ENCODE measurements at places on chromosomes 5 and 9.
A peak's percentile ranks its signal among the peaks of the same experiment; 100 is the strongest.

DNA sequence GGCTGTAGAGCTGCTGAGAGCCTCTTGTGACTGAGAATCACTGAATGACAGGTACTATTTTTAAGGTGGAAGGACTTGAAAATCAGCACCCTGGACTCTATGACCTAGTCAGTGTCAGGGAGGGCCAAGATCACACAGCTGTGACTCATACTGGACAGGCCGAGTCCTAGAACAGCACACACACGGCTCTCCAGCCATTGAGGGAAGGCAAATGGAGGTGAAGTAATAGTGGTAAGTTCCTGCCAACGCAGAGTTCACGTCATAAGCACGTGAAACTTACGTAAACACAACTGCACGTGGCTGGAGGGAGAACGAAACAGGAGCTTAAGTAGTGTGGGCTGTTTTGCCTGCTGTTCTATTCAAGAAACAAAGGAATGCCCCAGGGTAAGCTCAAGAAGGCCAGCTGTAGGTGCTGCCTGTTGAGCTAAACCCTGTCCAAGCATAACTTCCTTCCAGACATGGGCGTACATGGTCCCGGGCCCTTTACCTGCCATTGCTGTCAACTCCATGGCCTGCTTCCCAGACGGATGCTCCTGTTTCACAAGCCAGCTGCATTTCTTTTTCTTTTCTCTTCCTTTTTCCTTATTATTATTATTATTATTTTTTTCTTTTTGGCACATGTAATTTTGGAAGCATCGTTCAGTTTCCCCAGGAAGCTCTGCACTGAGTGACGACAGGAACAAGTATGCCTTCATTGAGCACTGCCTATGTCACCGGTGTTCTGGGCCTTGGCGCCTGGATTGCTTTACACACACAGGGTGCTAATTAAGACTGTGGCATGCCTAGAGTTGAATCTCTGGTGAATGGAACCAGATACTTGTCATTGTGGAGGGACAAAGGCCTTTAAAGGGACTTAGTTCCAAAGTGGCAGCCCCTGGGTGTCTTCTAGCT lies 10.2 kb upstream of the LCP2 start:
- peak; percentile 95 for DNase-seq

DNA sequence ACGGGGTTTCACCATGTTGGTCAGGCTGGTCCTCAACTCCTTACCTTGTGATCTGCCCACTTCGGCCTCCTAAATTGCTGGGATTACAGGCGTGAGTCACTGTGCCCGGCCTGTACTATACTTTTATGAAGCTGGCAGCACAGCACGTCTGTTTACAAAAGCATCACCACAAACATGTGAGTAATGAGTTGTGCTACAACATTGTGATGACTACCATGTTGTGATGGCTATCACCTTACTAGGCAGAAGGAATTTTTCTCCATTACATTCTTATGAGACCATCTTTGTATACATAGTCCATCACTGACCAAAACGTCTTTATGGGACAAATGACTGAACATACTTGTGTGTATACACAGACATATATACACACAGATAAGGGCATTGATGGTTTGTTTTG lies 1019.0 kb downstream of the CDH18 start:
- peak; percentile 0 for DNase-seq

- peak; percentile 12 for DNase-seq
Observed at GRCh38 chr9:136441191-136441680, 1.6 kb upstream of the INPP5E start.

- DNase-seq, result peak; percentile 51
Observed at GRCh38 chr5:9233712-9234111, 312.2 kb downstream of the SEMA5A start.

DNA sequence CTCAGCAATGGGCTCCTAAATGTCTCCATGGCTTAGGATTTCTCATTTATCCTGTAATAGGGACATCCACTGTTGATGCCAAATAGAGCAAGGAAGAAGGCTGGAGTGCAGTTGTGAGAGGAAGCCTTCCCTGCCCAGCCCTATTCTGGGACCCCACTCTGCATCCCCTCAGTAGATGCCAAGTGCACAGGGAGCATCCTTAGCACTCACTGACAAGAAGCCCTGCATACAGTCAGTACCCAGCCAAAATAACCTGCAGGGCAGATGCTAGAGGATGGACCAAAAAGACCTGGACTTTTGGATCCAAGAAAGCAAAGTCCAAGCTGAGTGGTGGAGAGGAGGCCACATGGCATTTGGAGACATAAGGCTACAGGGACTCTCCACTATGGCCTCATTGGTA lies 113.5 kb upstream of the SPOCK1 start:
- DNase-seq, result no peak

DNA sequence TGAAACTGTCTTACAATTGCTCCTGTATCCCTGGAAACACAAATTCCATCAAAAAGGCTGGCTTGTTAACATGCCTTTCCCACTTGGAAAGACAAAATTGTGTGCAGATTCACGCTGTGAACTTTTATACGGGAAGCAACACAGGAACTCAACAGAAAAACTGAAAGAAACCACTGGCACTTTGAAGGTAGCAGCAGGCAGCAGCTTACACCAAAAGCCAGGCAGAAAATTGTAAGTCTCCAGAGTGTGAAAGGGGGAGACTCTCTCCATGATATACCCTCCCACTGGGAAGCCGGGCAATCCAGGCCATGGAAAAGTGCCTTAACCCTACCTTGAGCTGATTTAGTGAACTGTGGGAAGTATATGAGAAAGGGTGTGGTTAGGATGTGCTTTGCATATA lies 943.7 kb downstream of the CDH18 start:
- DNase-seq, result no peak

DNA sequence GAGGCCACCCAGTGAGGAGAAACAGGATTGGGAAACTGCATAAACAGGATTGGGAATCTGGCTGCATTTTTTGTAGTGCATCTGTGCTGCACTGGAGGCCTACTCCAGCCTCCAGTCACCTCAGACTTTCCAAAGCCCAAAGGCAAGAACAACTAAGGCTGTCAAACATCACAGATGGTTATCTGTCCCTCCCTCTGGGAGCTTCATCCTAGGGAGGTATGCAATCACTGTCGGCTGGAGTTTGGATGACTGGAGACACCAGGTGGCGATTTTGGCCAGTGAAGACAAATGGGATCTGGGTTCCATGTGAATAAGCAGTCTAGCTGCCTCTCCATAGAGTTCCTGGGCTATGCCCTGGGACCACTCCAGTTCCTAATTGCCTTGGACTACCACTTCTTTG lies 9.3 kb upstream of the SPINK13 start:
- no peak for DNase-seq

- no peak for DNase-seq
Observed at GRCh38 chr5:65854925-65855324, 71.5 kb upstream of the ERBIN start.

GRCh38 chr5:73781107-73781768 lies 155.2 kb downstream of the ARHGEF28 start:
- DNase-seq, result no peak

- DNase-seq, result no peak
Observed at GRCh38 chr9:107704774-107705173, 215.2 kb upstream of the KLF4 start.

DNA sequence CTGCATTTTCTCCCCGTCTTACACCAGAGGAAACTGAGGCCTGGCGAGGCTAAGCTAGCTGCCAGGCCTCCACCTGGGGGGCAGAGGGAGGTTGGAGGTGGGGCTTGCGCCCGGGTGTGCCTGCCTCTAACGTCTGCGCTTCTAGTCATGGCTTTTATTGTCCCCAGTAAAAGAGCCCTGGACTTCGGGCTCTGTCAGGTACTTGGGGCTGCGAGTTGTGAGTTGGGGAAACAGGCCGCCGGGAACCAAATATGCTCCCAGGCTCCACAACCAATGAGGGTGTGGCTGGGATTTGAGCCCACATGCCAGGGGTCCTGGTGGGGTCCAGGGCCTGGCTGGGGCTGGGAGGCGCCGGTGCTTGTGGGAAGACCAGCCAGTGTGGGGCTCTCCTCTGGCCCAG lies 57.4 kb upstream of the NOTCH1 start:
- DNase-seq, result no peak

DNA sequence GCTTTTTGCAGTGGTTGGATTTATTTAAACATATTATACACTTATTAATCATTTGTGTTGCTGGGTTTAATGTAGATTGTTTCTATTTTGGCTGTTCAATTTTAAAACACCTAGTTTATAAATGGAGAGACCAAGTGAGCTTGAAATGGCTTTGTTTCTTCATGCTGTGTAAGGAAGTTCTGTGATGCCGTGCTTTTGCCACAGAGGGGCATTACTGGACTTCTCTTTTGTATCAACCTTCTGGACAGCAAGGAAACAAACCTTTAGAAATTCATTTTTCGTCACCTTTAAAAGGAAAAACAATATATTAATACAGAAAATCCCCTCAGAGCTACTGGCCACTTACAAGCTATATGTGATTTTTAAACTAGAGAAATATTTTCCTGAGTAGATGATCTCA lies 81.9 kb downstream of the DMRTA1 start:
- peak; percentile 1 for DNase-seq

- DNase-seq, result no peak
Observed at GRCh38 chr5:74613283-74613682, 27.2 kb downstream of the ENC1 start.

GRCh38 chr9:77945798-77946197 lies 85.8 kb downstream of the GNAQ start:
- DNase-seq, result peak; percentile 92

- DNase-seq, result peak; percentile 64
Observed at GRCh38 chr9:115209601-115210306, 91.8 kb upstream of the TNC start.

DNA sequence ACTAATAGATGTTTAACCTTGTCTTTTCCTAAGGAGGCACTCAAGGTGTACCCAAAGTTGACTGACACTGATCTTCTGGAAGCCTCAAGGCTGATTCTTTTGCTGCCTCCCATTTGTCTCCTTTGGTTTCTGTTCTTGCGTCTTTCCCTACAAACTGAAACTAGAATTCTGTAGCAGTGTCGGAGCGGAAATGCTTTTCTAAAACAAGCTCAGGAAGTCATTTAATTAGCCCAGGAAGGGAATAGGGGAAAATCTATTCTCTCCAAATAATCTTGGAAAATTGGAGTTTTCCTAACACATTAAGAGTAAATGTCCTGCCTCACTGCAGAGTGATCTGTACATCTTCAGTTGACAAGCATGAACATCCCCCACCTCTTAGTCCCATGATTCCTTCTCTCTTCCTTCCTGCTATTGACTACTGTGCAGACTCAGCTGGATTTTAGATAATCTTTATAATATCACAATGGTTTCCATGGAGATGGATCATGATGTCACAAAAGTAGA lies 182.7 kb downstream of the NR3C1 start:
- DNase-seq, result no peak

DNA sequence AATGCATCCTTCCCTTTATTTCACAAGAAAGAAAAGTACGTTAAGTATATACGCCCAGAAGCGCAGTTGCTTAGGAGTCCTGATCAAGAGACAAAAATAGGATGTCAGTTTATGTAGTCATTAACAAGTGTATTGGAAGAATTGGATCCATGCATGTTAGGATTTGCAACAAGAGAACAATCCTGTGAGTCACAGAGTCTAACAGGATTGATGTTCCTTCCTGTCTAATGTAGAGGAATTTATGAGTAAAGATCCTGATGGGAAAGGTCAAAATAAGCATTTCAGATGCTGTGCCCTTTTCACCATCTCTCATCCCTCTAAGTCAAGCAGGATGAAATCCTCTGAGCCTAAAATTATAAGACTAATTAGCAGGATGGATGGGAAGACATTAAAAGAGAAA lies 406.0 kb upstream of the GRIA1 start:
- DNase-seq, result no peak

DNA sequence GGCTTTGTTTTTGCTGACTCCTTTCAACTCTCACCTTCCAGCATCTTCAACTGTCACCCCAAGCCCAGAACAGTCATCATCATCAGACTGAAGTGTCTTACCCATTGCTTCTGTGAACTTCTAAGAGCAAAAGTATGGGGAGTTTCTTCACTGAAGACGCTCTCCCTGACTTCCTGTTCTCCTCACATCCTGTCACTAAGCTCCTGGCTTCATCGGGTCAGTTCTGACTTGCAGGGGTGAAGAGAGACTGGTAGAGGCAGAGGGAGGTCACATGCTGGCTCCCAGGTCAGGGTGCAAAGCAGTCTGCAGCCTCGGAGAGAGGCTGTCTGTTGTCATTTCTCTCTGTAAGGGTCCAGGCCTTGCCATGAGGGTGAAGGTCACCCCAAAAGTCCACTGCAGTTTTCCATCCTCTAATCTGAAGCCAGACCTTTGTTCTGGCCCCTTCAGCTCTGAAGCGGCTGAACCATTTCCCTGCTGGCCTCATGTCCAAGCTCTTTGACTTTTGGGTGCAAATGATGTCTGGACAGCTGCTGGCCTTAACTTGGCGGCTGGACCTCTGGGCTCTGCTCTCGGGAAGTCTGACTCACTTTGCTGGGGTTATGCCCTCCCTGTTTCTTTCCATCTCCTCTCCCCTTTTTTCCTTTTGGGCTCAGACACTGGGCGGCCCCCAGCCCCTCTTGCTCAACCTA lies 305.0 kb downstream of the RAB3C start:
- peak; percentile 67 for DNase-seq

DNA sequence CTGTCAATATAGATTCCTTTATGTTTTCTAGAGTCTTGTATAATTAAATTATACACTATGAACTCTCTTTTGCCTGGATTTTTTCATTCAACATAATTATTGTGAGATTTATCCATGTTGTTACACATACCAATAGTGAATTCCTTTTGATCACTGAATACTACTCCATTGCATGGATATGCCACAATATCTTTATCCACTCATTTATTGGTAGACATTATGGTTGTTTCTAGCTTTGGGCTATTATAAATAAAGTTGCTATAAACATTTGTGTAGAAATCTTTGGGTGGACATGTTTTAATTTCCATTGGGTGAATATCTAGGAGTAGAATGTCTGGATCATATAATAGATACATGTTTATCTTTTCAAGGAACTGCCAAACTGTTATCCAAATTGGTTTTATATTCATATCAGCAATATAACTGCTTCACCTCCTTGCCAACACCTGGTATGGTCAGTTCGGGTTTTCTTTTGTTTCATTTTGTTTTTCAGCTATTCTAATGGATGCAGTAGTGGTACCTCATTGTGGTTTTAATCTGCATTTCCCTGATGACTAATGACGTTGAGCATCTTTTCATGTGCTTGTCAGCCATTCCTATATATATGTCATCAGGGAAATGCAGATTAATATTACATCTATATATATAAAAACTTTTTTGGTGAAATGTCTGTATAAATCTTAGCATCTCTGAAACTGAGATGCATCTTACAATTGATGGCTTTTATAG lies 32.1 kb upstream of the TCF7 start:
- no peak for DNase-seq

DNA sequence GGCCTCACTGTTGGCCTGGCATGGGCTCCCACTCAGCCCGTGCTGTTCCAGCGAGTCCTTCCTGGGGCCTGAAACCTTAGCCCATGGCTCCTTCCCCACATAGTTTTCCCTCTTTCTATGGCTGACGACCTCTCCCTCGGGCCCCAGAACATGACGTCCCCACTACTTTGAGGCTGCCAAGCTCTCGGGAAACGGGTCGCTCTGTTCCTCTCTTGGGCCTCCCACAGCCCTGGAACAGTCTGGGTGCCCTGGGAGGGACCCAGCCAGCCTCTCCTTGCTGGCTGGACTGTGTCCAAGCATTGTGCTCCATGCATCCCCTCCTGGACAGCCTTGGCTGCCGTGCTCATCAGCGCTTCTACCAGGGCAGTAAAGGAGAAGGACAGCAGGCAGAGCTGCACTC lies 118.3 kb downstream of the SYK start:
- no peak for DNase-seq

- DNase-seq, result no peak
Observed at GRCh38 chr9:128005923-128006322, 25.1 kb upstream of the EEIG1 start.

All from iris pigment epithelial cell (primary cell).